ENCODE measurements at places on chromosomes 5 and 9. TPM values are rescaled to one million over a fixed set of nuclear protein-coding genes. Genes with fewer than 3 reads are reported as not detected.

The PDGFRB gene
- 341 TPM for total RNA-seq

The ZNF883 gene
- total RNA-seq: 2.2 TPM

The TSSK1B gene
- 0.64 TPM for total RNA-seq

The SH3RF2 gene
- 2.2 TPM for total RNA-seq

The PFN3 gene
- not detected for total RNA-seq

The CARD9 gene
- total RNA-seq: 20.0 TPM

The SPINK13 gene
- total RNA-seq: not detected

The ABO gene
- total RNA-seq: not detected

The EPB41L4B gene
- 0.32 TPM for total RNA-seq

The MYMK gene
- total RNA-seq: not detected

DNA sequence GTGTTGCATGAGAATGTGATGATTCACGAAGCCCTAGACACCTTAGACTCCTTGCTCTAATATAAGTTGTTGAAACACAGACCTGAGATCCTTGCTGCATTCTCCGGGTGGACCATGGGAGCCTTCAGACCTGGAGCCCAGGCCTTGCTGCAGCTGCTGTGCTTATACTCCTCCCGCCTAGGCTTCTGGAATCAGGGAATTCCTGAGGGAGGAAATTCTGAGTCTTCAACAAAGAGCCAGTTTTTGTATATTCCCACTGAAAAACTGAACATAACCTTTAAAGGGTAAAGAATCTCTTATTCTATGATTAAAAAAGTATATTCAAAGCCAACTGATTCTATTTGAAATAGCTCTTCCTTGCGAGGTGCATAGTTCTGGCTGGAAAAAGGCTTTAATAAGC is 245.1 kb upstream of the ELAVL2 start:
- DNase-seq: no peak

- no peak for DNase-seq
Observed at GRCh38 chr9:104485014-104485413, 19.0 kb upstream of the OR13F1 start.

DNA sequence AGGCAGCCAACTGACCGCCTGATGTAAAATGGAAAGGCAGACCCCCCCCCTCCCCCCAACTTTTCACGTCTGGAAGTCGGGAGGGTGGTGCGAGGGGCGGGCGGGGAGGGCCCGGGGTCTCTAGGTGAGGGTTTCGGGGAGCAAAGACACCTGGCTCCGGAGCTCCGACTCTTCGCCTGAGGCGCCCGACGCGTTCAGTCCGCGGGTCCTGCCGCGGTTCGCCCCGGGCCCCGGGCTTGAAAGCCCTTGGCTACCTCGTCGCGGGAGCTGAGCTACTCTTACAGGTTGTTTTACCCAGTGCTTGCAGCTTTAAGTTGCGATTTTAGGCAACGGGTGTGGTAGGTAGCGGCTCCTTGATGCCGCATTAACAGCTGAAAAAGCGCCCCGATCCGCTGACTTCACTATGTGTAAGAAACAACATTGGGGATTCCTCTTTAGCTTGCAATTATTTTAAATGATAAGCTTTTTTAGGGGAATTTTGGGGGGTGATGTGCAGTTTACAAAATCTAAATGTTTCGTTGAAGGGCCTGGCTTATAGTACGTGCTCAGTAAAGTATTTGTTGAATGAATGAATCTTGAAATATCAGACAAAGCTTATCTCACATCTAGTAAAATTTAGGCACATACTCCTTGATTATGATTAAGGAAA is 722 bp downstream of the CDC42SE2 start:
- peak; percentile 43 for DNase-seq

- peak; percentile 13 for DNase-seq
Observed at GRCh38 chr5:65125591-65126541, 355.9 kb downstream of the ADAMTS6 start.

DNA sequence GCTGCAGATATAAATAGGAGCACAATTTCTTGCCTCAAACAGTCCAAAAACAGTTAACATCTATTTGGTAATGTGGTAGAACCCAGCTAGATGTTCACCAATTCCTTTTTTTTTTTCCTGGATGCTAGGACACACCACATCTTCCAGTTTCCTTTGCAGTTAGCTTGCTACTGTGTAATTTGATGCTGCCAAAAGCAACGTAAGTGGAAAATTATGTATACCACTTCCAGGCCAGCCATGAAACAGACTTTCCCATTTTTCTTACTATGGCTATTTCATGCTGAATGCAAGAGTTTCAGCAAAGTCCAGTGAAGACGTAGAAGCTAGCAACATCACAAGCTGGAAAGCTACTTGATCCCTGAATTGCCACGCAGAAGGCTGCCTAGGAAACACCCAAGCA is 667.2 kb downstream of the TLE1 start:
- no peak for DNase-seq

DNA sequence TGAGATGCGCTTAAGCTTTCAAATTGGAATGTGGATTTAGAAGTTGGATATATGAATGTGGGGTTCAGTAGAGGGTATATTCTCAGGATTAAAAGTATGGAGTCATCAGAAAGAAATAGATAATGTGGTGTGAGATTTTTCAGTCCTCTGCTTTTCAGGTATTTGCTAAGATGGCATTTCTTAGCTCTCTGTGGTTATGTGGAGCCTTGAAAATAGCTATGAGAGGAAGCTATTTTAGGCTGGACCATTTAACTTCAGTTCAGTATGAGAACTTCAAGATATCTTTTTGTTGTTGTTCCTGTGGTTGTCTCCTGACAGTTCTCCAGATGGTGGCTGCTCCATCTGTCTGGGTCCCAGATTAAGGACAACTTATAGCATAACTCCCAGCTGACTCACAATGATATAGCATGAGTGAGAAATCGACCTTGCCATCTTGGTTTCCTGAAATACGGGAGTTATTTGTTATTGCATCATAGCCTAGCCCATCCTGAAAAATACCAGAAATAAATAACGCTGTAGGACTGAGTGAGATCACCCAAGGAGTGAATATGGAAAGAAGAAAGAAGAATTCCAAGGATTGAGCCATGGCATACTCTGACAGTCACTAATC is 461.5 kb downstream of the ANXA1 start:
- peak; percentile 67 for DNase-seq

GRCh38 chr9:15246243-15246642 is 60.8 kb downstream of the TTC39B start:
- DNase-seq: no peak

DNA sequence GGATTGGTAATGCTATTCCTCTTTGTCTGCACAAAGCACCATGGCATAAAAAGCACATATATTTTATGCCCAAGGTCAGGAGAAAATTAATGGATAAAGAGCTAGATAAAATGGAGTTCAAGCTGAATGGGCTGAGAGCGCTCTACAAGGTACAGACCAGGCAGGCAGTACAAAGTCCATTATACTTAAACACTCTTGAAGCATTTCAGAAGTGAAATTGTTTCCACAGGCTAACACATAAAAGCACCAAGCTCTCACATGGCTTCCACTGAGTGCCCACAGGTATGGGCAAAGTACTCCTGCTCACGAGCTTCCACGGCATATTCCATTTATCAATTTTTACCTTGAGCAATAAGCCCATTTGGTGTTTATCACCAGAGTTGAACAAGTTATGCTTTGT is 771.2 kb upstream of the DMAC1 start:
- no peak for DNase-seq

- no peak for DNase-seq
Observed at GRCh38 chr9:88193766-88194165, 55.5 kb upstream of the SPATA31C2 start.

- no peak for DNase-seq
Observed at GRCh38 chr9:88287972-88288371, 100.3 kb upstream of the SPIN1 start.

- DNase-seq: peak; percentile 29
Observed at GRCh38 chr9:18890372-18890771, 142.6 kb downstream of the SAXO1 start.

- DNase-seq: no peak
Observed at GRCh38 chr9:127788337-127789011, 2.6 kb downstream of the CDK9 start.

- no peak for DNase-seq
Observed at GRCh38 chr5:67588389-67588788, 391.8 kb upstream of the CD180 start.

DNA sequence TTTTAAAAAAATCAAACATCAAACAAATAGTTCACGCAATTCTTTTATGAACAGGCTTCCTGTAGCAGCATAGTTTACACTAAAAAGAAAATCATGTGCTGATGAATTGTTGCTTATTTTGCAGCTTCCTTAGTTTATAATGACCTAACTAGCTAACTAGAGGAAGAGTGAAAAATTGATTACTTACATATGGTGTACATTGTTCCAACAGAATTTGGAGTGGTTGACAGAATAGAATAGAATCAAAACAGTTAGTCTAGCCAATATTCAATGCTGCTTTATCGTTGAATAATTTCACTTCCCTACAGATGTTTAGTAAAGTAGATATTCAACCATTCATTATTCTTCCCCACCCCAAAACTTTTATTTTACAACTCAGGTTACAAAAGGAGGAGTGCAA is 4.2 kb downstream of the NMUR2 start:
- no peak for DNase-seq

- peak; percentile 53 for DNase-seq
Observed at GRCh38 chr9:16119261-16120230, 566.7 kb downstream of the CCDC171 start.

DNA sequence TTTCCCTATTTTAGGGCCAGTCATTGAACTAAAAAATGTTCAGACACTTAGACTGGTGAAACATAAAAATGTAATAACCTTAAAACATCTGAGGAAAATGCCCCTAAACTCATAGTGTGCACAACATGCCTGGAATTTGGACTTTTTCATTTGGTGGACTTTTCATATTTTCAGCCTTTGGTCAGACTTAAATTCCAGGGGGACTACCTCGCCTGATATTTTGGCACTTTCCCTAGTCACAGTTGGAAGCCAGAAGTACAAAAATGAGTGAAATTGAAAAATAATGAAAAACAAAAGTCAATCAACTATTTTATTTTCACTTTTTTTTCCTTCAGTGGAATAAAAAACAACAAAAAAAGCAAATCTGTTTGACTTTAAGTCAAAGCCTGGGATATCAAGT is 256.2 kb downstream of the ACTL7B start:
- no peak for DNase-seq

GRCh38 chr5:78795757-78796156 is 147.2 kb upstream of the LHFPL2 start:
- DNase-seq: peak; percentile 24

DNA sequence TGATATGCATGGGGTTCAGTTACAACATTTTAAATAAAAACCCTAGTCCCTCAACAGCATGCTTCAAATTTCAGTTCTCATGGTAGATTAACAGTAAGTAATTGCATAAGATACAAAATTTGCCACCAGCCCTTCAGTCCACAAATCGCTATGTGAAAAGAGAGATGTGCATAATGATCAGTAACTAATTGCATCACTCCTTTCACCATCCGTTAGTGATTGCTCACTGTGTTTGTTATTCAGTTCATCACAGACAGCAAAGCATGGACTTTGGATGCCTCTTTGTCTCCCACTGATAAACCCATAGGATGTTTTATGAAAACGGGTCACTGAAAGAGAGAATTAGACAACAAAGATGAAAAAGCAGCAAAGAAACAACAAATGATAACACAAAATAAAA is 103.2 kb downstream of the MCTP1 start:
- no peak for DNase-seq

GRCh38 chr5:179287631-179288030 is 57.6 kb downstream of the ADAMTS2 start:
- no peak for DNase-seq

- peak; percentile 83 for DNase-seq
Observed at GRCh38 chr5:151095341-151096000, 14.6 kb upstream of the TNIP1 start.

- DNase-seq: no peak
Observed at GRCh38 chr9:5557606-5558587, 47.6 kb downstream of the PDCD1LG2 start.

DNA sequence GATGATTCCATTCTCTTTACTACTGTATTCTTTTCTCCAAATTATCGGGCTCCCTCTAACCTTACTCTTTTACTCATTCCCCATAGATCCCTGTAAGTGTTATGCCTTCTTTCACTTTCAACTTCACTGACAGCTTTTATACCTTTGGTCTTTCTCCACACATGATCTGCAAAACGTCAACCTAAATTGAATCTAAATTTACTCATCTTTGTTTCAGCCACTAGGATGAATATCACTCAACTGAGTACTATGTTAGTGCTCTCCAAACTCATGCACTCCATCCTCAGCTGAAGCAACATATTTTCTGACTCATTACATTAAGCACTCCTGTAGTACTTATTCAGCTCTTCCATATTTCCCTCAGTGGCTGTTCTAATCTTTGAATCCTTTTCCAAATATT is 133.4 kb downstream of the ADAMTS19 start:
- peak; percentile 5 for DNase-seq

DNA sequence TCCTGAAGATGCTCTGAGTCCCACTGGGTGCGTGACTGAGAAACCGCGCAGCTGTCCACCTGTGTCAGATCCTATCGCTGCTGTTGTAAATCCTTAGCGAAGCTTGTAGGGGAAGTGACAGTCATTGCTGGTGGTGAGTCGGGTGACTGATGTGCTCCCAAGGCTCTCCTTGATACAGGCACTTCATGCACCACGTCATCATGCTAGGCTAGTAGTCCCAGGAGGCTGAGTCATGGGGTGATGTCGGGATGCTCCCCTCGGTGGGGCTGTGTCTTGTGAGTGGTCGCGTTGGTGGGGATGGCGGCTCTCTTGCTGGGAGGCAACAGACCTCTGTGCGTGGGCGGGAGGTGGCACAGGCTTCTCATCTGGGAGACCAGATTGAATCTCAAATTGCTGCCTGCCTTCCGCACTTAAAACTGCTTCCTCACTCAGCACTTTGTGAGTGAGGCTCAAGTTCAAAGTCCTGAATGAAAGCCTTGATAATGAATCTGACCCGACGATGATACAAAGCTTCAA is 84.7 kb downstream of the CSNK1A1 start:
- peak; percentile 81 for DNase-seq

DNA sequence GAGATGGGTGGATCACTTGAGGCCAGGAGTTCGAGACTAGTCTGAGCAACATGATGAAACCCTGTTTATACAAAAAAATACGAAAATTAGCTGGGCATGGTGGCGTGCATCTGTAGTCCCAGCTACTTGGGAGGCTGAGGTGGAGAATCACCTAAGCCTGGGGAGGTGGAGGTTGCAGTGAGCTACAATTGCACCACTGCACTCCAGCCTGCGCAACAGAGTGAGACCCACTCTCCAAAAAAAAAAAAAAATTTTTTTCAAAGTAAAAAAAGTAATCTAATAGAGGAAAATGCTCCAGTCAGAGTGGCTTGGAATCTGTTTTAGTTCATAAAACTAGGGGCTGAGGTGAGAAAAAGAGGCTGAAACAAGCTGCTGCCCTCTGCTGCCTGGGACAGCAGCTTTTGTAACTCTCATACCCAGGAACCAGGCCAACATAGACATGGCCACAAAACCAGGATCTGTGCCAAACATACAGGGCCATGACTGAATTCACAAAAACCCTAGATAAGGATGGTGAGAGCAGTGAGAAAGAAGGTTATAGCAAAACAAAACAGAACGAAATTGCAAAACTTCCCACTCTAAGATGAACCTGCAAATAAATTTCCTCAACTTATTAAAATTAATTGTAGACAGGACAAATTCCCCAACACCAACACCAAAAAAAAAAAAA is 13.1 kb upstream of the DCAF12 start:
- peak; percentile 92 for DNase-seq
